COR-L47 (cell line): ENCODE measurements at places on chromosomes 2 and 18.
A peak's percentile ranks its signal among the peaks of the same experiment; 100 is the strongest.

- DNase-seq, result no peak
These were observed 91.7 kb upstream of the HNMT start for GRCh38 chr2:137872577-137872976.

- DNase-seq, result no peak
These were observed 68.4 kb downstream of the PID1 start for GRCh38 chr2:229202646-229203045.

GRCh38 chr2:44016282-44016681 is 20.5 kb upstream of the LRPPRC start:
- no peak for DNase-seq

- no peak for DNase-seq
These were observed 50.0 kb downstream of the TMEM163 start for GRCh38 chr2:134668821-134669220.

- no peak for DNase-seq
These were observed 326.7 kb downstream of the MTX2 start for GRCh38 chr2:176595986-176596385.

DNA sequence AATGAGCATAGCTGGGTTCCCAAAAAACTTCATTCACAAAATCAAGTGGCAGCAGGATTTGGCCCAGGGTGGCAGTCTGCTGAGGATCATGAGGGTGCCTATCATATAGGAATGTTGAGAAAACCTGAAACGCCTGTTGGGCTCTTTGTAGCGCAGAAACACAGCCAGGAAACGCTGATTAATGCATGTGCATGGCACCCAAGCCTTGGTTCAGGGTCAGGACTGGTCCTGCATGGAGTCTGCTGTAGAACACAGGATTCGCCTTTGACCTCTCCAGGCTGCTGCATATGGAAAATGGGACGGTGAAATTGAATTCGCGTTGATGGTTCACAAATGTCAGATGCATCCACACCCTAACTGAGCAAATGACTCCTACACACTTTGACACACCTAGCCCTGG is 227.9 kb upstream of the COPS8 start:
- DNase-seq, result no peak

- DNase-seq, result peak; percentile 14
These were observed at the start of gene DCTN1 for GRCh38 chr2:74379851-74380789. TSS of gene DCTN1 (minus strand) at chr2:74380311. CDS start at chr2:74380037, 274 bp downstream.

- peak; percentile 78 for DNase-seq
These were observed 47.8 kb upstream of the MAPRE3 start for GRCh38 chr2:26922405-26923188.

- no peak for DNase-seq
These were observed 17.1 kb upstream of the TTC21B start for GRCh38 chr2:165970663-165971062.

DNA sequence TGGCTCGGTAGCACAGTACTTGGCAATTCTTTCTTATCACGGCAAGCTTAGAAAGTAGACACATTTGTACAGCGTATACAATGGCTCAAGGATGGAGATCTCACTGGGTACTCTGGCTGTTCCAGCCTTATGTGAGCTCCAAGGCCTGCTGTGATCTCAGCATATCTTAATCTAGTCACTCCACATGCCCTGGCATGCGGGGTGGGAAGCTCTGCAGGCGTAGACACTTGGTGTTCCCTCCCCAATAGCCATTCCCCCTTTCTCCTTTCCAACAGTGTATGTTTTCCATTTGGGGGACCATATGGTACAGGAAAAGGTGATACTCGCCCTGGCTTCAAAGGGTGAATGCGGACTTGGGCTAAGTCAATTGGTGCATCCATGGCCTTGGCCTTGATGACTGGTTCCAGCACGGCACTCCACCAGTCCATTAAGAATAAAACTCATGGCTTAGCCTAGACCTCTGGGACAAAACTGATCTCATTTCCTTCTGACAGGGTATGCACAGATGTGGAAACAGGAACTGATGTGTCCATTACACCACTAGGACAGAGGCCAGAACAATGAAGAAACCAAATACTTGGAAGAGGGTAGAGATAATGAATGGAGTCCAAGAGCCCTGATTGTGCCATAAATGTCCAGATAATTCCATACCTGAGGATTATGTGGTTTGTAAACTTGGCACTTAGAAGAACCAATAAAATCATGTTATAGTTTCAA is 28.4 kb downstream of the TGIF1 start:
- DNase-seq, result no peak

GRCh38 chr2:58913082-58913726 is 672.1 kb upstream of the FANCL start:
- DNase-seq, result peak; percentile 78

GRCh38 chr2:120741571-120742561 is 6.2 kb downstream of the GLI2 start:
- no peak for DNase-seq

- no peak for DNase-seq
These were observed 88.8 kb downstream of the PSMG2 start for GRCh38 chr18:12791610-12792009.

GRCh38 chr2:217835931-217836891 is 166.6 kb downstream of the TNS1 start:
- DNase-seq, result no peak

- no peak for DNase-seq
These were observed 210.9 kb downstream of the DYM start for GRCh38 chr18:49249521-49249920.

GRCh38 chr2:42492691-42493467 is 903 bp downstream of the KCNG3 start:
- peak; percentile 54 for DNase-seq

- peak; percentile 20 for DNase-seq
These were observed 97.9 kb upstream of the GPR45 start for GRCh38 chr2:105143467-105144151.

GRCh38 chr18:66506178-66506577 is 97.7 kb downstream of the CDH19 start:
- no peak for DNase-seq

DNA sequence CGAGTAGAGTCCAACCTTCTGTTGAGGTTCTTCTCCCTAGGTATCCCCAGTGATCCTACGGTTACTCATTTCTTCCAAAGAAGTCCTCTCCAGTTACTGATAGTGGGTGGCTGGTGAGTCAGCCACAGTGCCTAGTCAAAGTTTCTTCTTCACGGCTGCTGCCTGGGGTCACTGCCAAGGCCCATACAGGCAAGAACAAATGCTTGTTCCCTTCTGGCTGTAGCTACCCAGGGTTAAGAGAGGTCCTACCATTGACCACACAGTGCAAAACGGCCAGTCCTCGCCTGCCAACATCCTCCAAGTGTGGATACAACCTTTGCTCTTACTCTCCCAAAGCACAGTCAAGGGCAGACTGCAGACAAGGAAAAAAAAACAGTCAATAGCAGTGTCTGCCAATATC is 2.9 kb upstream of the PTPN4 start:
- DNase-seq, result no peak

DNA sequence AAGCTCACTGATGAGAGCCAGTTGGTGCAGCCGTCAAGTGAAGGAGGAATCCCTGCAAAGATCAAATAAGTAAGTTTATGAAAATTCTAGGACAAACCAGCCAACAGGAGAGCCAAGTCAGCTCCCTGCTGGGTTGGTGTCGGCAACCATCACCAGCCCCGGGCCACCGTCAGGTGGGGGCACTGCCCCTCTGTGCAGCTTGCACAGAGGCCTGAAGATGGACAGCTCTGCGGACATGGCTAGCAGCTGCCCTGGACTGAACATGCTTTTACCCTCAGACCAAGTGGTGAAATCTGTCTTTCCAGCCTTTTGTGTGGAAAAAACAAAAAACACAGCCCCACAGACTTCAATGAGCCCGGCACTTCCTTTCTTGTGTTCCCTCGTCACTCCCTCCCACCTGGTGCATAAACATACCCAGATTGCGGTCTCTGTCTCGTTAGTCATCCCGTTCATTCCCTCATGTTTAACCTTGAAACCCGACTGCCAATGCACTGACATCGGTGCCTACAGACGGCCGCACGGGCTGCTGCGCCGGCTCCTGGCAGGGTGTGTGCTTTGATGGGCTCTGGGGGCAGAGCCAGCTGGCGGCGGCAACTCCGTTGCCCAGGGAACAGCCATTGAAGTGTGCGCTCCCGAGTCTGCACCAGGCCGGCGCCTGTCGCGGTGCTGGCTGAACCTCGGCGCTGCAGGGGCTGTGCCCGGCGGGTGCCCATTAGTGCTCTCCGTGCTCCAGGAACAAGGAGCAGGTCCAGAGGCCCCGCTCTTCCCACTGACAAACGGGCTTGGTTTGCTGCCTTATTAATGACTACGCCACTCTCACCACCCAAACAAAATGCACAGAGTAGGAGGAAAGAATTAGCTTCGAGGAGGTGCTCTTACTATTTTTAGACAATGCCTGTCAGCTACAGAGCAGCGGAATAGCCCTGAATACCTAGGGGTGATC is 95.3 kb downstream of the EIPR1 start:
- DNase-seq, result peak; percentile 92

GRCh38 chr2:73701968-73702665 is 35.0 kb downstream of the TPRKB start:
- no peak for DNase-seq

GRCh38 chr18:28062443-28062842 is 114.5 kb downstream of the CDH2 start:
- no peak for DNase-seq

GRCh38 chr18:79870301-79871025 is 72.7 kb downstream of the KCNG2 start:
- DNase-seq, result no peak

GRCh38 chr2:202064171-202064880 is 8.7 kb upstream of the KIAA2012 start:
- DNase-seq, result no peak

DNA sequence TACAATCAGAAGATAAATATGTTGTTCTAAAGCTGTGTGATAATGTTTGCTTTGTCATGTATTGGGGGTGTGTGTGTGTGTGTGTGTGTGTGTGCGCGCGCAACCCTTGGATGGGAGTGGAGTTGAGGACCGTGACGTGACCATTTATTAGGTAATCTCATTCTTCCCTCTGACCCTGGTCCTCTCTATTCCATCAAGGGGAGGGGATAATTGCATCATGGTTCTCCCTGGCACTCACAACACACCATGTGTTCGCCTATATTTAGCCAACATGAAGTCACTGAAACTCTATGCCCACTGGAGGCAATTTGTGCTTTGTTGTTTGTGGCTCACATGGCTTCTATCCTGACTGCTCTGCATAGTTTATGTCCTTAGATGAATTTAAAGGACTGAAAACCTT is 79.8 kb upstream of the LRPPRC start:
- peak; percentile 9 for DNase-seq

GRCh38 chr2:101160454-101160853 is 9.3 kb upstream of the TBC1D8 start:
- no peak for DNase-seq

DNA sequence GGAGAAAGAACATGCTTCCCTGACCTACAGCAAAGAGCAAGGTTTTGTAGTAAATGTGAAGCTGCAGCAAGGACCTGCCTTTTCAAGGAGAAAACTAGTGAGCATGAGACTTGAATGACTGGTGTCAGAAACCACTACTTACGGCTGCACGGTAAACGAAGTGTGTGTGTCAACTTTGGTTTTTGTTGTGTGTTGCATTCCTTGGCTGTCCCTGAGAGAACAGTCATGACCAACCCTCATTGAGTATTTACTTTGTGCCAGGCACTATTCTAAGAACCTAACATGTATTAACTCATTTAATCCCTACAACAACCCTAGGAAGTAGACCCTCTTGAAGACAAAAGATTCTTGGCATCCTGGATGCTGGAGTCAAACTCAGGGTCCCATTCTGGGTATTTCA is 22.8 kb downstream of the ACMSD start:
- no peak for DNase-seq

GRCh38 chr2:147910990-147911473 is 66.2 kb downstream of the ACVR2A start:
- peak; percentile 58 for DNase-seq

- DNase-seq, result no peak
These were observed 7.3 kb downstream of the CCDC121 start for GRCh38 chr2:27621524-27621923.

DNA sequence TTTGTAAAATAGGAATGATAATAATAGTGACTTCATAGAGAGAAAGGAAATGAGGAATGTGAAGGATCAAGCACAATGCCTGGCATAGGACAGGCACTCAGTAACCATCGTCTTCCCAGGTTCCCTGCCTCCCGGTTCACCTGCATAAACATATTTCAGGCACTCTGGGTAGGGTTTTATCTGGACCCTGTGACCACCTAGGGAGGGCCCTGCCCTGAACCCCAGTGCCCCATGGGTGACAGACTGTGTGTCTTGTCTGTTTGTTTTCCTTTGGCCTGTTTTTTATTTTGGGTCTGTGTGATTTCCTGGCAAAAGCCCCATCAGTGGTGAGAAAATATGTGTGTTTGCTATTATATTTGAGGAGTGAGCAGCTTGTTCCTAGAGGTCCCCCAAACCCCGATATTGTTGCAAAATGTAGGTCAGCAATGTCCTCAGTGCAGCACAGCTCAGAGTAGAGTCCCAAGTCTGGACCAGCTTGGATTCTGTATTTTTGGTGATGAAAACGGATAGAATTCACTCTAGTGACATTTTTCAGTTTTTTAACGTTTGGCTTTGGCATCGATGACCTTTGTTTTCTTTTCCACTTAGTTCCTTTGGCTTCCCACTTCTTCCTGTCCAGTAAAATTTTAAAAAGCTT is 9.6 kb upstream of the NT5C1B start:
- no peak for DNase-seq

DNA sequence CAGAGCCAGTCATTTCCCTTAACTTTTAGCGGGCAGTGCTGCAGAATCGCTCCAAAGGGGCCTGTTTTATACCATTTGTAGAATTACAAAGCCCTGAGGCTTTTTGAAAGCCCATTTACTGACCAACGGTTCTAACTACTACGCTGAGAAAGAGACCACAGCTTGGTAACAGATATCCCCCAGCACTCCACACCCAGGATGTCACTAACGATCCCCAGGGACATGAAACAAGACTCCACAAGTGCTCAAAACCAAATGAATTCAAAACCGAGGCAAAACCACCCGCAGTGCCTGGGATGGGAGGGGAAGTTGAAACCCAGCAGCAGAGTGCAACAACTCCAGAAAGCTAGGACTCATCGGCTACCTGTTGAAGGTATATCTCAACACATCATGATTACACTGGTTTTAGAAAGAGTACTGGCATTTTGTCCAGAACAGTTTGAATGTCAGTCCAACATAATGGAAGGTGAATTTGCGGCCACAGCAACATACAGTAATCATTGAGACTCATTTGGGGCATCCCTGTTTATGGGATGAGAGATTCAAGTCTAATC is 33.6 kb upstream of the LRP2 start:
- DNase-seq, result no peak

DNA sequence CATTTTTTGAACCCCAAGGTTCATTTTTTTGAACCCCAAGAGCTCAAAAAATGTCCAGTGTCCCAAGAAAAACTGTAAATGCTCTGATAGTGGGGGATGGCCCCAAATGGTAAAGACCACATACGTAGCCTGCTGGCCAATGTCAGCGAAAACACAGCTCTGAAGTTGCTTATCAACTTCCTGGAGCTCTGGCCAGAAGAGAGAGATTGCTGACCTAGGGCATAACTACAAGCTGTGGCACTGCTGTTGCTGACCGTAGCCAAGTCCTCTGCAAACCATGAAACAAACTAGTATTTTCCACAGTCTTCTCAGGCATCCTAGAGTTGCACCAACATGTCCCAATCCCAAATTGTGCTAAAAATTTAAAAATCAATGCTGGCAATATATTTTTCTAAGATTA is 50.9 kb downstream of the REEP1 start:
- DNase-seq, result no peak

- no peak for DNase-seq
These were observed 21.0 kb downstream of the SMAD2 start for GRCh38 chr18:47909484-47909883.

- DNase-seq, result no peak
These were observed 52.7 kb upstream of the SLC14A1 start for GRCh38 chr18:45671321-45671720.

- no peak for DNase-seq
These were observed 140.9 kb upstream of the RASGRP3 start for GRCh38 chr2:33335516-33335915.

GRCh38 chr2:143533846-143534245 is 404.6 kb downstream of the ARHGAP15 start:
- no peak for DNase-seq
